Muscle of leg (tissue), 16 donors: ENCODE measurements at places on chromosomes 6 and 20. TPM values are rescaled to one million over a fixed set of nuclear protein-coding genes. Genes with fewer than 3 reads are reported as not detected.

DNA sequence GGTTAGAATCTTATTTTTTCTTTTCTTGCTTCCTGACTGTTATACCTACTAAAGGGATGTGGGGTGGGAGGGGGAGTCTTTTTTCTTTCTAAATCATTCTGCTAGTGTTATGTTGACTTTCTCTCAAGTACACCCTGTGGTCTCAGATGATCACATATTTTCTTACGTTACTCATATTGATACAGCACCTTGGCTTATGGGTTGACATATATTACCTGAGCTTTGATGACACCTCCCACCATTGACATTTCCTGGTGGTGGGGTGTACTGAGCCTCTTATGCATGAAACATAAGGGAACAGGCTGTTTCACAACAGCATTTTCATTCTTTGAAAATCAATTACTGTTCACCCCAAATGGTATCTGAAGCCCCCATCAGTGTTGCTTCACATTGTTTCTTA is 169.8 kb downstream of the MMS22L start:
- H3K27me3 ChIP-seq, result no peaks in the 10 kb centered on the region
- no peak overlapping the region for H3K4me3 ChIP-seq
- H3K36me3 ChIP-seq, result no peaks in the 10 kb centered on the region
- H3K27ac ChIP-seq, result no peak overlapping the region

GRCh38 chr6:10692965-10693538 is 1.4 kb downstream of the C6orf52 start:
- no peak overlapping the region for H3K27ac ChIP-seq
- H3K27me3 ChIP-seq, result no peaks in the 10 kb centered on the region
- peaks cover 3% of the 10 kb centered on the region for H3K36me3 ChIP-seq
- H3K4me3 ChIP-seq, result peak overlapping the region; percentile 77
- DNase-seq, result no peak

GRCh38 chr6:105795913-105796517 is 290.1 kb upstream of the PRDM1 start:
- DNase-seq, result no peak
- no peak overlapping the region for H3K27ac ChIP-seq
- H3K27me3 ChIP-seq, result no peaks in the 10 kb centered on the region
- H3K4me3 ChIP-seq, result no peak overlapping the region
- H3K36me3 ChIP-seq, result no peaks in the 10 kb centered on the region
- H3K4me1 ChIP-seq, result peaks cover 4% of the 10 kb centered on the region

GRCh38 chr6:111013144-111013915 is 31.5 kb downstream of the RPF2 start:
- H3K4me3 ChIP-seq, result no peak overlapping the region
- H3K27me3 ChIP-seq, result no peaks in the 10 kb centered on the region
- H3K36me3 ChIP-seq, result peaks cover 27% of the 10 kb centered on the region

DNA sequence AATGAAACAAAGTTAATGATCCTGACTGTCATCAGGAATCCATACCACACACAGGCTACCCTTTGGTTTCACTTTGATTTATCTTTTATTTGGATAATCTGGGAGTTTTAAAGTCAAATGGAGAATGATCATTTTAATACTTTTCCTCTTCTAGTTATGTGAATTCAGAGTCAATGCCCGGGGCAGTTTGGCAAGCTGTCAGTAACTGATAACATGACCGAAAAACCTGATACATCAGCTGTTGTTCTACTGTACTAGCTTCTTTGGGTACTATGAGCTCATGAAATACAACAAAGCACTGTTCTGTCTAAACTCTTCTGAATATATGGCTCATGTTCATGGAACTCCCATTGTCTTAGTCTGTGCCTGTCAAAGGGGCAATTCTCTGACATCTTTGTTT is 30.2 kb downstream of the KLHL31 start:
- no peaks in the 10 kb centered on the region for H3K36me3 ChIP-seq
- no peak overlapping the region for H3K27ac ChIP-seq
- no peaks in the 10 kb centered on the region for H3K27me3 ChIP-seq
- no peaks in the 10 kb centered on the region for H3K4me1 ChIP-seq

DNA sequence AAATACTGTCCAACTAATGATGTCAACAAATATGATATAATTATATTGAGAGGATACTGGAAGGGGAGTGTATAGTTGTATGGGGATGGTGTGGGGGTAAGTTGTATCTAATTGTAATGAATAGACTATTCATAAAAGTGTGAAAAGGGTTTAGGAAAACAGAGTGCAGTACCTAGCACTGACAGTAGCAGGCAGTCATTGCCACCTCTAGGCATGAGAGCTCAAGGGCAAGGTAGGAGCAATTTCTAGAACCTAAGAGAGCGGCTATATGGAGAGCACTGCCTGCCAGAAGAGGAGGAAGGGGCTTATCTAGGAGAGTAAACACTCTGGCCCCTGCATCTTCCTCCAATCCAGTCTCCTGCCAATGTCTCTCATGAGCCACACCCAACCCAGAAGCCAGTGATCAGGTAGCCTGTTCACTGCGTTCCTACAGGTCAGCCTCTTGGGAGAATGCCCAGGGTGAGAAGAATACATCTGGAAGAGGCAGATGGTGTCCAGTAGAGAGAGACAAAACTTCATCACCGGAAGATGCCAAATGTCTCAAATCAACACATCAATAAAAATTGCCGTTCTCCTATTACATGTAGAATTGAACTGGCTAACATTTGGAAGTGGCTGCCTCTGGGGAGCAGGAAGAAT is 200.0 kb downstream of the LY86 start:
- no peak overlapping the region for H3K4me3 ChIP-seq
- H3K27ac ChIP-seq, result no peak overlapping the region
- DNase-seq, result no peak
- H3K27me3 ChIP-seq, result no peaks in the 10 kb centered on the region
- peaks cover 6% of the 10 kb centered on the region for H3K4me1 ChIP-seq

- H3K27ac ChIP-seq, result no peak overlapping the region
- H3K27me3 ChIP-seq, result no peaks in the 10 kb centered on the region
- H3K36me3 ChIP-seq, result peaks cover 30% of the 10 kb centered on the region
- H3K4me3 ChIP-seq, result no peak overlapping the region
- peaks cover 5% of the 10 kb centered on the region for H3K4me1 ChIP-seq
These were observed 341.2 kb downstream of the SYNE1 start for GRCh38 chr6:152295920-152296319.

DNA sequence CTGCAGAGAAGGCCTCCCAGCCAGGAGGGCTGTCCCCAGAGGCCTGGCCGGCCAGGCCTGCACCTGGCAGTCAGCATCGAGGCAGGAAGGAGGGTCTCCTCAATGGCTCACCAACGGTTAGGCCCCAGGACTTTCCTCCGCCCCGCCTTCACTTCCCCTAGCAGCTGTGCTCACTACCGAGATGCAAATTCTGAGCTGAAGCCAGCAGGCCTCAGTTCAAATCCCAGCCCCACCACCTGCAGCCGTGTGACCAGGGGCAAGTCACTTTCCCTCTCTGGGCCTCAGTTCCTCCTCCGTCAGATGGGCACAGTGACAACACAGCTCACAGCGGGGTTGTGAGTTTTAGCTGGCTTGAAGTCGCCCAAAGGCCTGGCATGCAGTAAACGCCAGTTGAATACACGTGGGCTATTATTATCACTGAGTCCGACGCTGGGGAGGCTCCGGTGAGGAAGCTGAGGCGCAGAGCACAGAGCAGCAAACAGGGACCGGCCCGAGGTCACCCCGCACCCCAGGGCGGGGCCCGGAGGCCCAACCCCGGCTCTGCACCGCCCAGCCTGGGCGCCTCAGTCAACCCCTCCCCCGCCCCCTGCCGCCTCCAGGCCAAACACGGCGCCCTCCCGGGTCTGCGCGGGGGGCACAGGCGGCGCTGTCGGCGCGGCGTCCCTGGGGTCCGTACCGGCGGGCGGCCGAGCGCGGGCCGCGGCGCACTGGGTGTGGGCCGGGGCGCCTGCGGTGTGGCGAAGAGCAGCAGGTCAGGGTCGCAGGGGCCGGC is 671 bp downstream of the E2F1 start:
- H3K36me3 ChIP-seq, result peaks cover 4% of the 10 kb centered on the region
- DNase-seq, result peak; percentile 83
- no peaks in the 10 kb centered on the region for H3K27me3 ChIP-seq

DNA sequence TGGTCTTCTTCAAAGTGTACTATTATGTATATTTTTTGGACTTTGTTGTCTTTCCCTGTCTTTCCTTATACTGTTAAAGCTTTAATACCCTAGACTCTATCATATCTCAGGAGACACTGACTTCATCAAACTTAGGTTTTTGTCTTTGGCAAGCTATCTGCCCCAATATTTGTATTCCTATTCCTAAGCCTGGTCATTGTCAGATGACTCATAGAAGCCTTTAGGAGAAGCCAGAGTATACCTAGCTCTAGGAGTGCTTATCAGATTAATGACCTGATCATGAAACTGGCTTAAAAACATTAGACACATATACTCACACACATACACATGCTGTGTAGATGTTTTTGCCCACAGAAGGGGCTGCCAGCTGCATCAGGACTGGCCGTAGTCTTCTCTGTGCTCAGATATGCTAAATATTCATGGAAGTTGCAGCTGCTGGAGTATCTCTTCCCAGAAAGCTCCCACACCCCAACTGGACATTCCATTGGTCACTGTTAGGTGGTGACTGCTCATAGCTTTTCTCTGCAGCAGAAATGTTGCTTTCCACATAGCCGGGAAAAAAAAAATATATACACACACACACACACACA is 102.0 kb downstream of the ANKS1A start:
- peaks cover 24% of the 10 kb centered on the region for H3K4me1 ChIP-seq
- H3K27me3 ChIP-seq, result no peaks in the 10 kb centered on the region
- peak overlapping the region; percentile 73 for H3K27ac ChIP-seq
- H3K4me3 ChIP-seq, result no peak overlapping the region
- peak; percentile 82 for DNase-seq
- peaks cover 33% of the 10 kb centered on the region for H3K36me3 ChIP-seq

DNA sequence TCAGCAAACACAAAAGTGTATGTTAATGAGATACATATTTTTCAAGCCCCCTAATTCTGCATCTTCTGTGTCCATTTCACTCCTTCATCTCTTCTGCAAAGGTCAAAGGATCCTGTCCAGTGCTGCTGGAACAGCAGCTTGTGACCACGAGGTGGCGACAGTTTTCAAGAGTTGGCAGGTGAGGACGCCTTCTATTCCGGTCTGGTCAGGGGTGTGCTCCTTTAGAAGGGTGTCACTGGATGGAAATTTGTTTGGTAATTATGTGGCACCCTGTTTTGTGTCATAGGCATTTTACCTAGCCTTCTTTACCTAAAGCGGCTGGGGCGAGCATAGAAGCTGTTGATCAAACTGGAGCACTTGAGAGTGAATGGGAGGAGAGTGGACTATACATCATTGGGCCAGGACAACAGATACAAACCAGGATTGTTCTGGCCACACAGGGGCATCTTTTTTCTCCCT is 32.9 kb upstream of the ERVFRD-1 start:
- H3K36me3 ChIP-seq, result no peaks in the 10 kb centered on the region
- no peak overlapping the region for H3K4me3 ChIP-seq
- peak; percentile 80 for DNase-seq

GRCh38 chr6:114287461-114287860 is 55.4 kb downstream of the HS3ST5 start:
- H3K27me3 ChIP-seq, result no peaks in the 10 kb centered on the region
- DNase-seq, result no peak
- no peaks in the 10 kb centered on the region for H3K36me3 ChIP-seq
- H3K4me1 ChIP-seq, result peaks cover under 1% of the 10 kb centered on the region
- H3K27ac ChIP-seq, result no peak overlapping the region
- no peak overlapping the region for H3K4me3 ChIP-seq

DNA sequence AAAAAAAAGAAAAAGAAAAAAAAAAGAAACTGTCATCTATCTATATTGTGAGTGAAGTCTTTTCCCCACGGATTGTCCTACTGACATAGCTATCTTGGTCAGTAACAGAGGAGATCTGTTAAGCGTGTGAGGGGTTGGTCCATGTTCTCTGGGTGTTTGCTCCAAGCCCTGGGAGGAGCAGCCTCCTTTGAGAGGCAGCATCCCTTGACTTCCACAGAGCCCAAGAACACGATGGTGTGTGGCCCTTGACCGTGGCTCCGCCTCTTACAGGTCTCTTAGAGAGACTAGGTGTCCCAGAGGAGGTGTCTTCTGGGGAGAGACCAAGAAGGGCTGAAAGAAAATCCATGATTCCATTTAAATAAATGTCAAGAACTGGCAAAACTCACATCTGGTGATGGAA is 60.1 kb upstream of the GTSF1L start:
- no peak overlapping the region for H3K27ac ChIP-seq
- no peaks in the 10 kb centered on the region for H3K4me1 ChIP-seq
- no peak for DNase-seq
- no peaks in the 10 kb centered on the region for H3K36me3 ChIP-seq
- H3K27me3 ChIP-seq, result no peaks in the 10 kb centered on the region
- no peak overlapping the region for H3K4me3 ChIP-seq

GRCh38 chr6:10409731-10410206 is 5.1 kb downstream of the TFAP2A start:
- DNase-seq, result no peak
- no peak overlapping the region for H3K27ac ChIP-seq
- no peak overlapping the region for H3K4me3 ChIP-seq
- H3K4me1 ChIP-seq, result peaks cover 33% of the 10 kb centered on the region
- H3K36me3 ChIP-seq, result no peaks in the 10 kb centered on the region
- H3K27me3 ChIP-seq, result peaks cover 65% of the 10 kb centered on the region

GRCh38 chr20:25320035-25320800 is 70.4 kb downstream of the ABHD12 start:
- H3K36me3 ChIP-seq, result peaks cover 16% of the 10 kb centered on the region
- H3K4me3 ChIP-seq, result no peak overlapping the region
- H3K27me3 ChIP-seq, result no peaks in the 10 kb centered on the region
- H3K4me1 ChIP-seq, result peaks cover 15% of the 10 kb centered on the region
- no peak for DNase-seq
- H3K27ac ChIP-seq, result no peak overlapping the region

DNA sequence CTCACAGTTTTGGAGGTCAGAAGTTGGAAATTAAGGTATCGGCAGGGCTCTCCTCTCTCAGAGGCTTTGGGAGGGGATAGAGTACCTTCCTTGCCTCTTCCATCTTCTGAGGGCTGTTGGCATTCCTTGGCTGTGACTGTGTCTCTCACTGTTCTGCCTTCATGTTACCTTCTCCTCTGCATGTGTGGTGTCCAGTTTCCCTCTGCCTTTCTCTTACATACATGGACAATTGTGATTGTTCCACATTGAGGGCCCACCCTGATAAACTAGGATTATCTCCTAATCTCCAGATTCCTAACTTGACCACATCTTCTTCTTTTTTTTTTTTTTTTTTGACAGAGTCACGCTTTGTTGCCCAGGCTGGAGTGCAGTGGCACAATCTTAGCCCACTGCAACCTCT is 72.1 kb upstream of the SPACA1 start:
- H3K4me3 ChIP-seq, result no peak overlapping the region
- no peaks in the 10 kb centered on the region for H3K4me1 ChIP-seq
- DNase-seq, result no peak
- no peaks in the 10 kb centered on the region for H3K36me3 ChIP-seq
- no peaks in the 10 kb centered on the region for H3K27me3 ChIP-seq

GRCh38 chr6:53500095-53500494 is 44.8 kb downstream of the GCLC start:
- no peaks in the 10 kb centered on the region for H3K4me1 ChIP-seq
- peaks cover 16% of the 10 kb centered on the region for H3K36me3 ChIP-seq
- no peaks in the 10 kb centered on the region for H3K27me3 ChIP-seq
- H3K27ac ChIP-seq, result no peak overlapping the region
- no peak overlapping the region for H3K4me3 ChIP-seq

GRCh38 chr6:138001750-138002349 is 105.4 kb downstream of the PERP start:
- no peaks in the 10 kb centered on the region for H3K4me1 ChIP-seq
- H3K27ac ChIP-seq, result no peak overlapping the region
- H3K4me3 ChIP-seq, result no peak overlapping the region

Gene PTCHD4
- 0.98 TPM for total RNA-seq

Gene MAS1
- total RNA-seq, result 0.09 TPM

Gene ZNF391
- 3.0 TPM for total RNA-seq

Gene TEAD3
- 20.6 TPM for total RNA-seq

Gene FAM217A
- not detected for total RNA-seq

Gene ZC3H12D
- 0.27 TPM for total RNA-seq

Gene TRIM10
- 0.18 TPM for total RNA-seq

Gene HLA-DPA1
- 18.6 TPM for total RNA-seq

Gene TNFRSF6B
- total RNA-seq, result 1.6 TPM

Gene CYP39A1
- total RNA-seq, result 2.9 TPM

Gene SLC35F1
- 1.9 TPM for total RNA-seq

Gene CST4
- total RNA-seq, result not detected

Gene TBXT
- not detected for total RNA-seq
